ENCODE measurements at places on chromosomes 1 and 21.
A peak's percentile ranks its signal among the peaks of the same experiment; 100 is the strongest.

- DNase-seq = no peak
Observed at GRCh38 chr1:92291372-92291999, 7.3 kb downstream of the GLMN start.

DNA sequence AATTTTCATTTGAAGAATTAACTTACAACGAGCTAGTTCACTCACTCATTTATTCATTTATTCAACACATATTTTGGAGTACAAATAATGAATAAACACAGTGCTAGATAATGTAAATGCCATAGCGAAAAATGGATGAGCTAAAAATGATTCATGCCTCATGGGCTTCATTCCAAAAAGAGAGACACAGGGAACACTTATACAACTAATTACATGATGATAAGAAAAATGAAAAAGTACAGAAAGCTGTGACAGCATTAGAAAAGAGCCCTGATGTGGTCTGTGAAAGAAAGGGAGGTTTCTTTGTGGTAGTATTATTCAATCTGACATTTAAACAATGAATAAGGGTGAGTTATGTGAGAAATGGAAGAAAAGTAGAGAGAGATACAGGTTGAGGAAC is 726.4 kb downstream of the AMY1C start:
- no peak for DNase-seq

GRCh38 chr1:53069265-53069662 is 7.3 kb downstream of the PODN start:
- DNase-seq = no peak

DNA sequence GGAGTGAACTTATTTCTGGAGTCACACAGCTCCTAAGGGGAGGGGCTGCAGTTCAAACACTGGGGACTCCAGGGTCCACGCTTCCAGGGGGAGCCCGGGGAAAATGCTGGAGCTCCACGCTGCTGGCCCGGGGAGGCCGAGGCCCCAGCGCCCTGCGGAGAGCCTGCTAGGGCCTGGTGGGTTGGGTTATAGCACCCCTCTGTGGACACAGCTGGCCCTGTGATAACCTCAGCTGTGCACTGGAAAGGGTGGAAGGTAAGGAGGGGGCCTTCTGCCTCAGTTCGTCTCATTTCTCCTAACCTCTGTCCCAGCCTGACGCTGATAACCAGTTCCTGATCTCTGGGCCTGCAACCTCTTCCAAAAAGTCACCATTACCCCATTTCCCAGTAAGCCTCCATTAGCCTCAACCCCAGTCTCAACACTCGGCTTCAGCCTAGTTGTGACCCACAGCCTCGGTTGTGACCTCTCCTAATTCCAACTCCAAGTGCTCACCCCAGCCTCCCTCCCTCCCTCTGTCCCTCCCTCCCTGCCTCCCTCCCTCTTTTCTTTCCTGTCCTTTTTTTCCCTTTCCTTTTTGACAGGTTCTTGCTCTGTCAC is 7.1 kb downstream of the NBL1 start:
- DNase-seq = no peak

GRCh38 chr1:185964946-185965345 is 230.8 kb downstream of the HMCN1 start:
- no peak for DNase-seq

- DNase-seq = no peak
Observed at GRCh38 chr1:2425892-2426291, 13.5 kb upstream of the PEX10 start.

DNA sequence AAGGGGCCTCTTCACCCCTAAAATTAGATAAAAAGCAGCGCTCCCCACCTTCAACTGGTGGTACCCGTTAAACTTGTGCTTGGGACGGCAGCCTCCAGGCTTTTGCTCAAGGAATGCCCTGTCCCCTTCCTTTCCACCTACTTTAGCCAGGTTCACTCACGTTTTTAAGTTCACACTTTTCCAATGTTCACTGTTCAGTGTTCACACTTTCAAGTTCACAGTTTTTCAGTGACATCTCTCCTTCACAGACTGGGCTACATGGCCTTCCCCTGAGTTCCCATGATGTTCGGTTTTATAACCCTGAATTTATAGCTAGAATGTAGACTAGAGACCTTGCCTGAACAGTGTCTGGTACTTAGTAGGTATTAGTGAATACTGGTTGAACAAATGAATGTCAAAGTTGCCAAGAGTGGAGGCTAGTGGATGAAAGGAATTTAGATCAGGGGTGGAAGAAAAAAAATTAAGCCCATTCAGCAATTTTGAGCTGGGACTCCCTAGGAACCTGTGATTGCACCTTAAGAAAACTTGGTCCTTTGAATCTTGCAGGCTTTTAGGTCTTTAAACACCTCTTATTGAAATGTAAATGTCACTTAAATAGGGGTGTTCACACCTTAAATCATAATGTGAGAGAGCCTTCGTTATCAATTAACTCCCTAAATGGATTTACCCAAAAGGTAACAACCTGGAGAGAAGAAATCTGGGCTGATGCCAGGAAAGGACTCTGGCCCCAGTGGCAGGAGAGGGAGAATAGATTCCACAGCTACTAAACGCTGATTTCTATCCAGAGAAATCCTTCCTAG is 12.3 kb downstream of the BTG2 start:
- DNase-seq = no peak

- no peak for DNase-seq
Observed at GRCh38 chr1:29774355-29774754, 538.0 kb downstream of the PTPRU start.

GRCh38 chr1:82700476-82700875 is 899.7 kb downstream of the ADGRL2 start:
- DNase-seq = no peak

GRCh38 chr1:27144920-27145661 is 9.8 kb downstream of the SLC9A1 start:
- DNase-seq = no peak

DNA sequence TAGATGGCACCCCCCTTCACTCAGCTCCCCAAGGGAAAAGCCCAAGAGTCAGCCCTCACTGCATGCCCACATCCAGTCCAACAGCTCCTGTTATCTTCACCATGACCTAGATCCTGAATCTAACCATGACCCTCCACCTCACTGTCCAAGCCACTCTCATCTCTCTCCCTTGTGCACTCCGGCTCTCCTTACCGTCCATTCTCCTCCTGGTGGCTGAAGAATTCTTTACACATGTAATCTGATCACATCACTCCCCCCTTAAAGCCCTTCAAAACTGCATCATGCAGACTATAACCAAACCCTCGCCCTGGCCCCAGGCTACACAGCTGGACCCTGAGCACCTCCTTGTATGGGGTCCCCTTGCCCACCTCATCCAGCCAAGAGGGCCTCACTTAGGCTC is 14.0 kb upstream of the PAQR7 start:
- no peak for DNase-seq

GRCh38 chr1:48596046-48596445 is 124.0 kb upstream of the SPATA6 start:
- peak; percentile 56 for DNase-seq

GRCh38 chr21:18725653-18726052 is 322.1 kb upstream of the TMPRSS15 start:
- no peak for DNase-seq

DNA sequence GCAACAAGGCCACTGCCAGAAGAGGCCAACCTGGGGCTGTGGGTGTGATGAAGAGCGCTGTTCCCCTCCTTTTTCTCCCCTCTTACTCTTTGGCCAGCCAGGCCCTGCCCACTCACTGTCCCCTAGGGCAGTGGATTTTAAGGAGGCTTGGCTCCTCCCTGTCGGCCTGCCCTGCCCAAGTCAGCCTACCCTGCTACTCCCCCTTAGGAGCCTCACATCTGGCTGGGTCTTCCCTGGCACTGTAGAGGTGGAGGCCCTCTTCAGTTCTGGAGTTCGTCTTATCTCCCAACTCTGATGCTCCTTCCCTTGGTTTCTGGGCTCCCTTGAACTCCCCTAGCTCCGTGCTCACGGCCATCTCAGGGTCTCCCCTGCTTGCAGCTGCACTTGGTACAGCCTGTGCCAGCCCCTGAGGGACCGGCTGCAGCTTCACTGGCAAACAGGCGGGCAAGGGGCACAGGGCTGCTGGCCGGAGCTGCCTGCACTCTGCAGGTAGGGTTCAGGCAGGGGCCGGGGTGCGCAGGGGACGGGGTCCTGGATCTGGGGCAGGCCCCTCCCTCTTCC is 4.0 kb downstream of the AMPD2 start:
- DNase-seq = no peak

DNA sequence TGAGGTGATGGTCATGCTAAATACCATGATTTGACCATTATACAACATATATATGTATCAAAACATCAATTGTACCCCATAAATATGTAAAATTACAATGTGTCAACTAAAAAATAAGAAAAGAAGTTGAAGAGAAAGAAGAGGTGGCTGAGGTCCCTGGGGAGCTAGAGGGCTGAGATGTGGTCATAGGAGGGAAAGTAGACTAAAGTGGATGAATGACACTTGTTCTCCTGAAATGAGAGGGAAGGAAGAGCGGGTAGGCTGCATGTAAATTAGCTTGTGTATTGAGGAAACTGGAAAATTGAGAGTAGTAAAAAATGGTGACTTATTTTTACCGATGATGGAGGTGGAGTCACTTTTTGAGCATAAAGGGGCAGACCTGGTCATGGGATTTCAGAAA is 117.0 kb downstream of the ST6GALNAC3 start:
- DNase-seq = no peak

GRCh38 chr1:197965132-197965840 is 48.1 kb downstream of the LHX9 start:
- DNase-seq = no peak

- DNase-seq = no peak
Observed at GRCh38 chr1:65009724-65010420, 43.5 kb upstream of the JAK1 start.

- no peak for DNase-seq
Observed at GRCh38 chr1:147641291-147641690, 29.0 kb downstream of the ACP6 start.

GRCh38 chr1:169339773-169340172 is 27.8 kb downstream of the NME7 start:
- DNase-seq = no peak

GRCh38 chr1:8540261-8540941 is 222.5 kb downstream of the SLC45A1 start:
- no peak for DNase-seq

- DNase-seq = no peak
Observed at GRCh38 chr1:147919896-147920295, 8.3 kb upstream of the GPR89B start.

DNA sequence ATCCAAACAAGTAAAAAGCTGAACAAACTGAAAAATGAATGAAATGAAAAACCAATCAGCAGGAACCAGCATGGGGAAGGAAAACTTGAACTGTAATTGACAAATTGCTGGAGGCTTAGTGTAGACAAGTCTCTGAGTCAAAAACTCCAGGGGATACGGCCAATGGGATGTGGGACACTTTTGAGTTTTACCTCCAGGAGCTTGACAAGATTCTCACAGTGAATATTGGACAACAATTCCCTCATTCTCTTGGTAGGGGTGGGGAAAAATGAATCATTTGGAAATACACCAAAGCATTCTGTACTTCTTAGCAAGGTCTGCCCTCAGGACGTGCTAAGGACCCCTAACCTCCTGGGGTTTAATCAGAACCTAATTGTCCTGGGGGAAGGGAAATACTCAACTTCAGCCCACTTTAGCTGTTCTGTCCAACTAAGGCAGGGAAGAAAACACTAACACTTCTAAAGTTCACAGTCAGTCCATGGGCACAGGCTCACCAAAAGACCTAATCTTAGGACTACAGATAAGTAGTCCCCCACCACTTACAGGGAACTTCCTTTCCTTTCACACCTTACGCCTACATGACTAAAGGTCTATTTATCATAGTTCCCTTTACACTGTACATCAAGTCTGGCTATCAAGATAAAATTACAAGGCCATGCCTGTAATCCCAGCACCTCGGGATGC is 60.7 kb upstream of the CDC42BPA start:
- DNase-seq = no peak

DNA sequence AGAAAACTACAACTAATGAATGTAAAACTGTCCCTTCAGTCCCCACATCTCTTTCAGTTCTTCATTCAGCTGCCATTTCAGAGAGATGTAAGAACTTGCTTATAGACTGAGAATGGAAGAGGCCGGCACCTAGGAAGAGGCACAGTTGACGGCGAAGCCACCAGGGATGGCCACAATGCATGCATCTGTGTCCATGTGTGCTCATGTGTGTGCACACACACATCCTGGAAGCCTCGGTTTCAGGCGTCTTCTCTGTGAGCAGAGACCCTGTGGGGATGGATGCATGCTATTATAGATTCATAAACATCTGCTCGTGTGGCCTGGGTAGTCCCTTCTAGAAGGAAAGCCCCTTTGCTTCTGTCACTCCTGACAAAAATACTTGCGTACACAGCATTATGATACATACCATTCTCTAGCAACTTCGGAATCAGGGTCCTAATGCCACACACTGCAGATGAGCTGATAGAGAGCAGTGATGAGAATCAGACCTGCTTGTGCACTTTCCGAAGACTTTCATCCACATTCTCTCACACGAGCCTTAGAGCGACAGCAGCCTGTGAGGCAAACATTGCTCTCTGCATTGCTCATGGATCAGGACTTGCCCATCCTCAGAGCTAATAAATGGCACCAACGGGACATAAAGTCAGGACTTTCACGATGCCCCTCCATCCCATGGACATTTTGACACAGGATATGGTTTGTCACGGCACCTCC is 12.4 kb upstream of the GPR61 start:
- DNase-seq = no peak

DNA sequence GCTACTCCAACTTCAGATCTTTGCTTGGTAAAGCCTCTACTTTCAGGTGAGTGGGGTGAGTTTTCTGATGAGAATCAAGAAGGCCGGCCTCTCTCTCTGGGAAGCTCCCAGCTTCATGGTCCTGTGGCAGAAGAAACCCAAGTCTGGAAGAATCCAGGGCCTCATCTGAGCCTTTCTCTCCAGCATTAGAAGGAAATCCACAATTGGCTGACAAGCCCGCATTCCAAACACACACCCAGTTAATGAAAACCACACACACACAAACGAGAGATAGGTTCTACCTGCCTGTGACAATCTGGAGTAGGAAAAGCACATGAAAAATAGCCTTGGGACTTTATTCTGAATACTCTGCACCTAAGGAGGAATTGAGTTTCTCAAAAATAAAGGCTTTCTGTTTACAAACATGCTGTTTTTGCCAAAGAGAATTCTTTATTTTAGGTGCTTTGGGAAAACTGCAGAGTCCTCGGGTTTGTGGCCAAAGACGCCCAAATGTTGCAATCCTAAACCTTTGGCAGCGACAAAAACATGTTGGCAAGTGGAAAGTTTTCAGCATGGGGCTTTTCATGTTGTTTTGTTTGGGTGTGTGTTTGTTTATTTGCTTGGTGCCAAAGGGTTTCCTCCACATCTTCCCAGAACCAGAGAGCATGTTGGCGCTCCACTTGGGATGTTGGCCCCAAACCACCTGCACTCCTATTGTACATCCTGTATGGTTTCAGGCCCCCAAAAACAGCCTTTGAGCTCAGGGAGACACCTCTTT is 216.2 kb downstream of the SETD4 start:
- DNase-seq = no peak

DNA sequence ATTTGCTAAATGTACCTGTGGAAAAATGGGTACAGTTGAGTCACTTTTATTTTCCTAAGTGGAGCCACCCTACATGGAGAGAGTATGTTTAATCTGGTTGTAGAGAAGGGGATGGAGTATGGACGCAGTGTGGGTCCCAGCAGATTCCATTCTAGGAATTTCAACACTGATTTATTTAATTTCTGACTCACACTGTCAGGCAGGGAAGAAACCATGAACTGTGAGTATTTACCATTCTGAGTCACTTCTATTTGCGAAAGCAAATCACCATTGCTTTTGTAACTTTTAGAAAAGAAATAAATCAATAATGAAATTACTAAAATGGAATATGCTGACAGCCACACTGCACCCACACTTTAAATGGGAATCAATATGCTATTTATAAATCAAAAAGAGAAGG is 339.0 kb downstream of the DSCAM start:
- no peak for DNase-seq
